ENCODE measurements at places on chromosomes 12 and 14.

- no peak for DNase-seq
Measured at GRCh38 chr12:33589576-33590114, 150.0 kb upstream of the SYT10 start.

GRCh38 chr14:91311284-91311662 lies 66.8 kb upstream of the GPR68 start:
- peak; percentile 77 for DNase-seq

- no peak for DNase-seq
Measured at GRCh38 chr14:47539031-47539461, 136.4 kb downstream of the MDGA2 start.

DNA sequence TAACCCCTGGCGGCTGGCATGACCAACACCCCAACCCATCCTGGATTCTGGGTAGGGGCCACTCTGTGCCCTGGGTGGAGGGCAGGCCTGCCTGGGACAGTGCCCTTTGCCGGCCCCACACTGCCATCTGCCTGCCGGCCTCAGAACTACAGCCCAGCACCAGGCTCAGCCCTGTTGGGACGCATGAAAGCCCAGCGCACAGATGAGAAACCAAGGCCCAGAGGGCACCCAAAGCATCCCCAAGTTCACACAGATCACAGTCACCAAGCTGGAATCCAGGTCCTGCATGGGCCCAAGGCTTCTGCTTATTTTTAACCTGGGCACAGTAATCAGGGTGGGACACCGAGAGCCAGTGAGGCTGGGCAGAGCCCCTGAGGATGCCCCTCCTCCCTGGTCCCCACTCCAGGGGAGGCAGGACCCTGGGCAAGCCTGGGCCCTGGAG lies 26.2 kb downstream of the RFLNA start:
- DNase-seq, result peak; percentile 35

- no peak for DNase-seq
Measured at GRCh38 chr14:50844391-50844790, 13.4 kb upstream of the NIN start.

GRCh38 chr12:94457311-94457710 lies 2.4 kb downstream of the CEP83 start:
- DNase-seq, result no peak

DNA sequence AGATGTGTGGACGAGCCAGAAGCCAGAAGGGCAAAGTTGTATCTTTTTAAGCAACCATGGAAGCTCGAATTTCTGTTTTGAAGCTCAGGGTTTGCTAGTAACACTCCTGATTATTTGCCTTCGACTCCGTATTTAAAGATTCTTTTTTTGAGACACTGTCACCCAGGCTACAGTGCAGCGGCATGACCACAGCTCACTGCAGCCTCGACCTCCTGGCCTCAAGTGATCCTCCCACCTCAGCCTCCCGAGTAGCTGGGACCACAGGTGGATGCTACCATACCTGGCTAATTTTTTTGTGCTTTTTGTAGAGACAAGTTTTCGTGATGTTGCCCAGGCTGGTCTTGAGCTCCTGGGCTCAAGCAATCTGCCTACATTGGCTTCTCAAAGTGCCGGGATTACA lies 18.7 kb upstream of the OASL start:
- no peak for DNase-seq

DNA sequence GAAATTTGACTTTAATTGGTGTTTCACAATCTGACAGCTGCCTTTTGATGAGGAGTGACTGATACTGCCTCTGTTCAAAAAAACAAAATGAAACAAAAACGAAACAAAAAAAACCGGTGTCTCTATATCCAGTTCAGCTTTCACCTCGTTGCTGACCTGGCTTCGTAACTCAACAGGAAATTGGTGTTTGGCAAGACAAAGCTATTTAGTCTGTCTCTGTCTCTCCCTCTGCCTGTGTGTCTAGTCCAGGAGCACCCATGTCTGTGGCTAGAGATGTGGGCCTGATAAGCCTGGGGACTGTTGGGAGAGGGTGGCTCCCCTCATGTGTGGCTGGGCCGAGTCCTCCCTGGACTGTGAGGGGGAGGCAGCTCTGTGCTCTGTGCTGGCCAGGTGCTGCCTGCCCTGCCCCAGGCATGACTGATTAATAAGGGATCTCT lies 11.3 kb downstream of the CACNA1C start:
- DNase-seq, result peak; percentile 25

GRCh38 chr12:91889059-91889458 lies 256.6 kb downstream of the BTG1 start:
- no peak for DNase-seq

DNA sequence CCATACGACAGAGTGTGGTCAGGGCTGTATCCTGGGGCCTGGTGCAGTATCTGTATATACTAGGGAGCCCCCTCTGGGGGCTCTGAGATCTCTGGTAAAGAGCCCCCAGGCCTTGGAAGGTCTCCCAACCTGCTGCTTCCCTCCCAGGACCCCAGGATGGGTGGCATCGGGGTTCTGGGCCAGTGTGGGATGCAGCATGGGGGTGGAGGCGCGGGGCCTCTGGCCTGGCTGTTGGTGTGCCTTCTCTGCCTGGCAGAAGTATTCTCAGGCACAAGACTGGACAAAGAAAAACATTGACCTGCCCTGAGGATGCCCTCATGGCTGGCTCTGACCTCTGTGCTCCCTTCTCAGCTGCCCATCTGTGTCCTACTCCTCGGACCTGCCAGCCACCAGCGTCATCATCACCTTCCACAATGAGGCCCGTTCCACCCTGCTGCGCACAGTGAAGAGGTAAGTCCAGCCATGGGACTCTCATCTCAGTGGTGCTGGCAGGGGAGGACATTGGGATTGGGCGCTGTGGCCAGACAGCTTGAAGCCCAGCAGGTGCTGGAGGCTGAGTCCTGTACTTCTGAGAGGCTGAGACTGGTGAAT lies 64.5 kb downstream of the GALNT16 start:
- no peak for DNase-seq

GRCh38 chr12:22527999-22528398 lies 16.3 kb downstream of the C2CD5 start:
- DNase-seq, result no peak

- DNase-seq, result no peak
Measured at GRCh38 chr12:2234646-2235350, 182.0 kb downstream of the CACNA1C start.

- peak; percentile 22 for DNase-seq
Measured at GRCh38 chr14:54567639-54568561, 972 bp downstream of the SAMD4A start.

- DNase-seq, result no peak
Measured at GRCh38 chr12:15131431-15131830, 89.8 kb downstream of the RERG start.

GRCh38 chr14:34257505-34257904 lies 204.5 kb downstream of the SPTSSA start:
- DNase-seq, result no peak

Measured in CD4-positive, alpha-beta T cell treated with Interleukin-6 at 100 ng/mL for 8 hours (primary cell).